ENCODE measurements at places on chromosomes 5 and 9. TPM values are rescaled to one million over a fixed set of nuclear protein-coding genes. Genes with fewer than 3 reads are reported as not detected.
A peak's percentile ranks its signal among the peaks of the same experiment; 100 is the strongest.

- DNase-seq = no peak
Observed at GRCh38 chr5:143051244-143052058, 281.3 kb downstream of the ARHGAP26 start.

- DNase-seq = no peak
Observed at GRCh38 chr5:87899721-87900131, 368.9 kb downstream of the TMEM161B start.

The GABRA1 gene
- total RNA-seq = not detected

The IFNA2 gene
- total RNA-seq = not detected

The SPINK4 gene
- total RNA-seq = not detected

DNA sequence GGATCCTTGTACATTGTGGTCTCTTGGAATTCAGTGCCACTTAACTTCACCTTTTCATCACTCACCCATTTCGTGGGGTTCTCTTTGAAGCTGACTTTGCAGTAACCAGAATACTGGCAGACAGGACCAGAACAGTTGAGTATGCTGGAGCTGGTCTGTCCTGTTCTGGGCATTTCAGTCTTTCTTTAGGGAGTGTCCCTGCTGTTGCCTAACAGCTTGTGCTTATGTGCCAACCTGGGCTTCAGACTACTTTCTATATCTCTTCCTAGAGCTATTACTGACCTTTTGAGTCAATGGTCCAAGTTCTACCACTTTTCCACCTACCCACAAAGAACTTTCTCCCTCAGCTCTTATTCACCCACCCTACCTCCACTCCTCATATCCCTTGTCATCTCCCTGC is 10.0 kb upstream of the INSL6 start:
- no peak for DNase-seq

The TAF11L12 gene
- total RNA-seq = not detected

- peak; percentile 51 for DNase-seq
Observed at GRCh38 chr9:70466976-70467561, 52.6 kb upstream of the KLF9 start.

Measured in activated naive CD4-positive, alpha-beta T cell treated with anti-CD3 and anti-CD28 coated beads, Interleukin-2, amount 50 U/mL, for 72 hours (primary cell).